ENCODE measurements at places on chromosomes 6 and 20. TPM values are rescaled to one million over a fixed set of nuclear protein-coding genes. Genes with fewer than 3 reads are reported as not detected.

CPNE5 gene
- total RNA-seq: 2.1 TPM

RHAG gene
- total RNA-seq: not detected

DNA sequence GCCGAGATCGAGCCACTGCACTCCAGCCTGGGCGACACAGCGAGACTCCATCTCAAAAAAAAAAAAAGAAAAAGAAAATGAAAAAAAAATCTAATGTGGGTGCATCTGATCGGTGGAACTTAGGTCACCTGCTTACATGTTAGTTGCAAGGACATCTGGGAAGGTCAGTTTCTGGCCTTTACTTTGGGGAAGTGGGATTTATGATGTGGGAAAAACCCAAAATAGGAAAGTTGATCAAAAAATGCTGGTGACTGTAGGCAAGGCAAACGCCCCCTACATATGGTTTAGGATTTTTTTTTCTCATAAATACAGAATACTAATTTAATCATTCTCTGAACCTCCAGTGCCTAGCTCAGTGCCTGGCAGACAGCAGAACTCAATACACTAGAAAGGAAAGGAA lies 69.2 kb upstream of the PIM1 start:
- DNase-seq: no peak

GRCh38 chr20:21583486-21584168 lies 69.8 kb upstream of the NKX2-2 start:
- DNase-seq: no peak

Measured in activated T-helper 2 cell treated with anti-CD3 and anti-CD28 coated beads, Interferon-gamma antibody, Interleukin-2, Interleukin-4, amounts not matched to agents 10 μg/mL and 5 μg/mL and 100 μg/mL, durations not matched to agents 14 hours and 24 hours and 36 hours (primary cell).